ENCODE measurements at places on chromosomes 3 and 15.

GRCh38 chr3:195238081-195238571, 32.8 kb downstream of the XXYLT1 start:
- no peak for DNase-seq

- DNase-seq, result no peak
Observed at GRCh38 chr3:151620071-151620470, 113.7 kb upstream of the AADACL2 start.

- DNase-seq, result no peak
Observed at GRCh38 chr3:72953325-72953956, 43.2 kb upstream of the PPP4R2 start.

GRCh38 chr3:131907796-131908195, 127.0 kb downstream of the CPNE4 start:
- no peak for DNase-seq

DNA sequence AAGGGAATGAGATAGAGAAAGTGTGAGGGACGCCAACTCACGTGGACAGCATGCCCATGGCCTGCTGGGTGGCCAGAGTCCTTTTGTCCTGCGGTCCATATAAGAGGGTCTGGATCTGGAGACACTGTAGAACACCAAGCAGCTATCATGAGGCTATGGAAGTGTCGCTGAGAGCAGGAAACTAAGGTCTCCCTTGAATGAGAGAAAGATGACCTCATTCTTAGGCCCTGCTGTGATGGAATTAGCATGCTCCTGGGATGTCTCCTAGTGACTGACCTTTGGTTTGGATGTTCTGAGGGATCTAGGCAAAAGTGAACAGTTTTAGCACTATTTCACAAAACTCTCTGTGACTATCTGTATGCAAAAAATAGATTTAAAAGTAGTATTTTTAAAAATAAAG, 34.4 kb downstream of the SYNM start:
- DNase-seq, result no peak

- DNase-seq, result no peak
Observed at GRCh38 chr3:43997788-43998369, 243.8 kb upstream of the TOPAZ1 start.

- DNase-seq, result peak; percentile 70
Observed at GRCh38 chr15:96330064-96330449, 443 bp upstream of the NR2F2 start.

GRCh38 chr3:131174752-131175151, 148.1 kb downstream of the NEK11 start:
- no peak for DNase-seq

DNA sequence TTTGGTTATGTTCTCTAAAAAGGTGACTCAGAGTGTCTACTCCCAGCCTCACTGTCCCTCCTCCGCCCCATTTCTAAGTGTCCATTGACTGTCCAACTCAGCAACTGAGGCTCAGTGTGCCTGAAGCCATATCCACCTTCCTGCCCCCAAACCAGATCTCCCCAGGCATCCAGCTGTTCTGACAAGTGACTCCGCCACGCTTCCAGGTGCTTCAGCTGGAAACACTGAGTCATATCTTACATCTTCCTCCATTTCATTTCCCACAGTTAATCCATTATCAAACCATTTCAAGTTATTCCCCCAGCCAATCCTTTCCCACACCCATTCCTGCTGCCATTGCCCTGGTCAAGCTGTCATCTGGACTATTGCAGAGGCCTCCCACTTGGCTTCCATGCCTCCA, 17.1 kb downstream of the MAGEF1 start:
- DNase-seq, result no peak

- DNase-seq, result no peak
Observed at GRCh38 chr3:98109807-98110549, 20.5 kb upstream of the OR5H1 start.
